ENCODE measurements at places on chromosomes 12 and 14.

GRCh38 chr12:49017891-49018260, 700 bp downstream of the PRKAG1 start:
- no peak for DNase-seq

GRCh38 chr14:70660967-70661893, 19.5 kb downstream of the TTC9 start:
- no peak for DNase-seq

DNA sequence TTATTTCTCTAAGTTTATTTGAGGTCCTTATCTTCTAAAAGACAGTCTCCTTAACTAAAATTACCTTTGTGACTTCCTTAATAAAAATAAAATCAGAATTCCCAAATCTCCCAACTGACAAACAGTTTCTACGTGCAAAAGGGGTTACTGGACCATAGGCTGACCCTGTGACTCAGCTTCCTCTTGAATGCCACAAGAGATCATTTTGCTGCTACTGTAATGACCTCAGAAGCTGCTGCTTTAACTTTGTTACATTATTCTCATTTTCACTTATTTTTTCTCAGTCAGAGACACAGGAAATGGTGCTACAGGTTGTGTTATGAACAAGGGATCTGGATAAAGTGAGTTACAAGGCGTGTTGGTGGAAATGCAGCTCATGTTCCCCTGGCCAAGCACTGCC, 132.2 kb upstream of the TMTC2 start:
- DNase-seq, result no peak

DNA sequence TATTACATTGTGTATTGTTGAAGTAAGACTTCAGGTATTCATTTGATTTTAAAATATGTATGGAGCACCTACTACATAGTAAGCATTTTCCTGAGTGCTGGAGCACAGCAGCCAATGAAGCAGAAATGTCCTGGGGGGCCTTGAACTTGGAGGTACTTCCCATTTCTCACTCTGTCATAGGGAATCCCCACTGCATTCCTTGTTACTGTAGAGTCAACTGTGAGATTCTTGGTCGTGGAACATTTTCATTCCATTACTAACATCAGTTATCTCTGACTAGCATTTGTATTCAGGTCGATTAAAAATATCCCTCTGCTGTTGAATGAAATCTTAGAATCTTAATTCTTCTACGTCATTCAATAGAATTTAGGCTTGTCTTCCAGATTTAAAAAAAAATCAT, 66.7 kb downstream of the PDE3A start:
- DNase-seq, result no peak

DNA sequence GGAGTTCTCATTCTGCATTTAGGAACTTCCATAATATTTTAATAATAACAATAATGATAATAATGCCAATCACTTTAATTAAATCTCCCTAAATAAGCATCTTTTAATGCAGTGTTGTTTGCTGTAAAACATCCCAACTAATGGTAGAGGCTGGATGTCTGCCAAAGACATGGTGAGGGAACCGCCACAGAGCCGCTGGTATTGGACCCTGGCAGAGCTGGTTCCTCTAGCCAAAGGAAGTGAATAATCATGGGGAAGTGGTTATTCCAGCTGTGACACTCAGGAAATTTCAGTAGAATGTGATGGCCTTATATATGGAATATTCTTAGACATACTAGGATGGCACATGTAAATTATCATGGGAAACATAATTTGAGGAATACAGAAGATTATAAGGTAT, 483.3 kb downstream of the ZFP36L1 start:
- DNase-seq, result no peak

GRCh38 chr12:63821781-63822251, 22.7 kb upstream of the SRGAP1 start:
- DNase-seq, result no peak

DNA sequence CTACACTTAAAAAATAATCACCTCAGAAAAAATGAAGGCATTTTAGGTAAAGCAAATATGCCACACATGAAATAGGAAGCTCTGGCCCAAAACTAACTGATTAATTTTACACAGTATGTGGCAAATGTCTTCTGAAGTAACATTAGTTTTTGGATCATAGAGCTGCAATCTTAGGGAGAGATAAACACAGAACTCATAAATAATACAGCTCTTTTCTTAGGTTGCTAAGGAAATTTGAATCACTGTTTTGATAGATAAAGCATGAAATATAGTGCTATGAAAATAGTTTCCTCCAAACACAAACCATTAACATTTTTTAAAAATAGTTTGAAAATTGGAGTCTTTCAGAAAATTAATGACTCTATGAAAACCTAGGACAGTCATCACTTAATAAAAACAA, 15.0 kb downstream of the RASSF9 start:
- DNase-seq, result no peak

- no peak for DNase-seq
These were observed 4.0 kb upstream of the IRF2BPL start for GRCh38 chr14:77032491-77032843.

GRCh38 chr14:103084021-103084919, at the start of gene LBHD2:
TSS of gene LBHD2 (plus strand) at chr14:103084210. CDS start at chr14:103086013, 1,803 bp downstream.
- no peak for DNase-seq

- DNase-seq, result no peak
These were observed 416.6 kb downstream of the LRIG3 start for GRCh38 chr12:58503731-58504130.

DNA sequence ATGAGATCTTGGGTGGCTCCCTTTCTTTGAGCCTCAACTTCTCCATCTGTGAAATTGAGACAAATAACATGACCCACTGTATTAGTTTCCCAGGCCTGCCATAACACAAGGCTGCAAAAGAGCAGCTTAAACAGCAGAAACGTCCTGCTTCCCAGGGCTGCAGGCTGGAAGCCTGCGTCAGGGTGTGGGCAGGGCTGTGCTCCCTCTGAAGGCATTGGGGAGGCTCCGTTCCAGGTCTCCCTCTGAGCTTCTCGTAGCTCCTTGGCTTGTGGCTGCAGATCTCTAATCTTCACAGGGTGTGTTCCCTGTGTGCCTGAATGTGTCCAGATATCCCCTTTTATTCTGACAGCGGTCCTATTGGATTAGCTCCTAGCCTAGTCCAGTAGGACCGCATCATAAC, 147.1 kb downstream of the VRK1 start:
- no peak for DNase-seq

GRCh38 chr14:67986131-67986841, 166.7 kb downstream of the RAD51B start:
- no peak for DNase-seq

DNA sequence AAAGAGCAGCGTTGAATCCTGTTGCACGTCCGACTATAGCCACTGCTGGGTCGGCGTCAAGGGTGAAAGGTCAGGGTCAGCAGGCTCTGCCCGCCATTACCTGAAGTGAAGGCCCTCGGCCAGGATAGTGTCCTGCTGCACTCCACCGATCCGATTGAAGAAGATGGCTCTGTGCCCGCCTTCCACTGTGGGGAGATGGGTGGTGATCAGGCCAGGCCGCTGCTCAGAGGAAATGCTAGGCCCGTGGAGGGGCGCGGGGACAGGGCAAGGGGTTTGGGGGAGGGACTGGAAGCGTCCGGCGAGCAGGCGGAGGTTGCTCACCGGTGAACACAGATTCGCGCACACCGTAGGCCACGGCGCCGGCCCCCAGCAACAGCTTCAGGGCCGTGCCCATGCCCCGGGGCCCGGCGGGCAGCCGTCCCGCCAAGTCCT, 352 bp downstream of the PHB2 start:
- DNase-seq, result no peak

DNA sequence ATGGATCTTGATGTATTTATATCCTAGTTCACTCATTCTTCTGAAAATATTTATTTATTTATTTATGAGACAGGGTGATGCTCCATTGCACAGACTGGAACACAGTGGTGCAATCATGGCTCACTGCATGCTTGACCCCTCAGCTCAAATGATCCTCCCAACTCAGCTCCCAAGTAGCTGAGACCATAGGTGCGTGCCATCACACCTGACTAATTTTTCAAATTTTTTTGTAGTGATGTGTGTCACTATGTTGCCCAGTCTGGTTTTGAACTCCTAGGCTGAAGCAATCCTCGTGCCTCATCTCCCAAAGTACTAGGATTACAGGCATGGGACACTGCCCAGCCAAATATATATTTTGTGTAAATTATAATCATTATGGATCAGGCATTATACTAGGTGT, 595.6 kb upstream of the ATP2B1 start:
- DNase-seq, result no peak

- DNase-seq, result no peak
These were observed 818.6 kb upstream of the MGAT4C start for GRCh38 chr12:87074781-87075180.

- peak; percentile 80 for DNase-seq
These were observed at the start of gene GDF11 for GRCh38 chr12:55742719-55743405. TSS of gene GDF11 (plus strand) at chr12:55743122. CDS start at chr12:55743317, 195 bp downstream.

GRCh38 chr12:57844709-57845477, 1.6 kb downstream of the CTDSP2 start:
- DNase-seq, result no peak

- no peak for DNase-seq
These were observed at the start of gene MARCHF9 for GRCh38 chr12:57754411-57755193. TSS of gene MARCHF9 (plus strand) at chr12:57755103. CDS start at chr12:57755529, 426 bp downstream.

DNA sequence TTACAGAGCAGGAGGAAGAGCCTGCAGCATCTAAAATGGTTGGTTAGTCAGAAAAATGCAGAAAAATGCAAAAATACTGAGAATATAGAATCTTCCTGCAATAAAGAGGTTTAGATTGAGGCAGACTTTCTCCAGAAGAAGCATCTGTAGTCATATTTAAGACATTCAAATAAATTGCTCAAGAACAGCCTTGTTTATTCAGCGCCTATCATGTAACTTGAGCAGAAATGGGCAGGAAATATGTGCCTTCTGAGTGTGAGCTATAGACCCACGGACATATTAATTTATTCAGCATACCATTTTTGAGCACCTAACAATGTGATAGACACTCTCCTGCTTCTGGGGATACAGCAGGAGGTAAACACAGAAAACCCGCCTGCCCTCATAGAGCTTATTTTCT, 102.0 kb upstream of the HIF1A start:
- DNase-seq, result no peak

DNA sequence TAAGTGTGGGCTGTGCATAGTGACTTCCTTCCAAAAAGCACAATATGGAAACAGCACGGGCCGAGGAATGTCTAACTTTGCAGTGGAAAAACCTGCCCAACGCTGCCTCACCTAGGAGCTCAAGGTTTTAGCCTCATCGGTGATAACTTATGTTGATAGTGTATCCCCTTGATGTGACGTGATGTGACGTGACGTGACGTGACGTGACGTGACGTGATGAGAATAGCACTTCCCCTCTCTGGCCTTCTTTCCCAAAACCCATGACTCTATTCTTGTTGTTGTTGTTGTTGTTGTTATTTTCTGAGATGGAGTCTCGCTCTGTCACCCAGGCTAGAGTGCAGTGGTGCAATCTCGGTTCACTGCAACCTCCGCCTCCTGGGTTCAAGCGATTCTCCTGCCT, 64.5 kb downstream of the KCNK13 start:
- DNase-seq, result no peak

- DNase-seq, result no peak
These were observed 54.7 kb upstream of the CLMN start for GRCh38 chr14:95374239-95374997.

DNA sequence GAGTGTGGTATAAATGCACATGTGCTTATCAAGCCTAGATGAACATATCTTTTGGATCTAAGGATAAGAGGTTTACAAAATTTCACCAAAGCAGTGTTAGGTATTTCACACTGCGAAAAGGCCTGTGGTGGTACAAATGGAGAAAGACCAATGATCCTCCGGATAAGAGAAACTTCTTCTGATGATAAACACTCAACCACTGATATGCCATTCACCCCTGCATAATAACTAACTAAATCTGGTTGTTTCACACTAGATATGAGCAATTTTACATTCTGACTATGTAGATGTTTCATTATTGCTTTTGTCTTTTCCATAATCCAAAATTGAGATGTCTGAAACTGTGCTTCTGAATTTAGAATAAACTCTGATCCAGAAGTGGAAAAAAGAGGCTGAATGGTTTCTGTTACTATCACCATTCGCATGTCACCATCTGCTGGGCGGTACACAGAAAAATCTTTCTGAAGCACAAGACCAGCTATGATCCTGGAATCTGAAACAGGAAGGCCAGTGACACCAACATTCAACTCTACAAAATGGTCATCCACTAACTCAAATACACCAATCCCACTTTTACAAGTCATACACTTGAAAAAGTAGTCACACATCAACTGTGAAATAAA, 1.3 kb downstream of the BBS10 start:
- DNase-seq, result no peak

DNA sequence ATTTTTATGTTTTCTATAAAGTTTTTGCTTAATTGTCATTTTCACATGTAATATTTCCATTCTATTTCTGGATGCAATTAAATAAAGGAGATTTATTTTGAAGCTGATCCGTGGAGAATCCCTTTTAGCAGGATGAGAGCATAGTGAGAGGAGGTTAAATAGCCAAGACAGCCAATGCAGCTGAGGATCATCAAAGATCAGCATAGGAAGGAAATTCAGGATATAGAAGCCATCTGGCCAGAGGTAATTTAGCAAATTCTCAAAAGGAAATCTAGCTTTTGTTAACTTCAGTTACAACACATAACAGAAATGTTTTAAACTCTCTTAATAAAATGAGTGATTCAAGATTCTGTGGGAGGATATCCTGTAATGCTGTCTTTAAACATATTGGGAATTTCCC, 122.8 kb upstream of the PDE3A start:
- no peak for DNase-seq

- DNase-seq, result no peak
These were observed 2.3 kb downstream of the KLRG1 start for GRCh38 chr12:8991371-8992345.

DNA sequence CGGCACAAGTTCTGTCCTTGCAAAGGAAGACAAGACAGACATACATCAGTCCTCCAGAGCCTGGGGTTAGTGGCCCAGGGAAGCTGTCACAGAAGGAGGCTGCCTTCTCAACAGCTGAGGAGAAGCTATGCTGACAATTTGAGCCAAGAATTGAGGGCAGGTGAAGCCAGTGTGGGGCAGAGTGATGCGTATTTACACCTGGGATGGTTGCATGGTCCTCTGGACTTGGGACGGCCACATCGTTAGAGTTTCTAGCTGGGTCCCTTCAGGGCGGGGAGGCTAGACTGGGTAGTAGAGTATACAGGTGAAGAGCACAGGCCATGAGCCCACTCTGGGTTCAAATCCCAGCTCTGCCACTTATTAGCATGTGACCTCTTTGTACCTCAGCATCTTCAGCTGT, 16.5 kb downstream of the KRT85 start:
- no peak for DNase-seq

DNA sequence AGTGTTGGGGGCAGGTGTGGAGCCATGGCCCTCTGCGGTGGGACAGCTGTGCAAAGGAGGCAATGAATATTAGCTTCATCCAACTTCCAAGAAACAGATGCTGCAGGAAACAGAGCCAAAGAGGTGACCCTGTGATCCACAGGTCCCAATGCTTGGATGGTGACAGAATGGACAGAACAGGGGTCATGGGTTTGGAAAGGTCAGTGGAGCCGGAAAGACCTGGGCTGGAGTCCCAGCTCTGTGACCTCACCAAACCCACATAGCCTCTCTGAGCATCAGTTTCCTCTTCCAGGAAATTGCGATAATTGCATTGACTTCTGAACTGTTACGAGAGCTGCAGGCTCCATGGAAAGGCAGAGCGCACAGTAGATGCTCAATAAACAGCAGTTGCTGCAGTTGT, 110.2 kb upstream of the GSC start:
- no peak for DNase-seq

- no peak for DNase-seq
These were observed 46.3 kb upstream of the ATP2A2 start for GRCh38 chr12:110234755-110235154.

Measured in neuronal stem cell (in vitro differentiated cells).